Cardiac fibroblast (primary cell): ENCODE measurements at places on chromosomes 4 and X.

DNA sequence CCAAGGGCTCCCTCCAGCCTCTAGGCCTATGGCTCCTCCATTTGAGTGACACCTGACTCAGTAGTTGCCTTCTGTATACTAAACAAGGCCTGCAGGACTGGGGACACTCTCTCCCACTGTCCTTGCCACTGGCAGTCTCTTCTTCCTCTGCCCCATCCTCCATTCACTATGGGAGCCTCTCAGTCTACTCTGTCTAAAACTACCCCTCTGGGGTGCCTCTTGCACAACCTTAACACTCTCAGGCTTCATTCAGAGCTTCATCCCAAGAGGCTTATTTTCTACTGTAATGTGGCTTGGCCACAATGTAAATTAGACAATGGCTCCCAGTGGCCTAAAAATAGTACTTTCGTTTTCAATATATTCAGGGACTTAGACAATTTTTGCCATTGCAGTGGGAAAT, 133.0 kb downstream of the ZC4H2 start:
- DNase-seq: no peak

DNA sequence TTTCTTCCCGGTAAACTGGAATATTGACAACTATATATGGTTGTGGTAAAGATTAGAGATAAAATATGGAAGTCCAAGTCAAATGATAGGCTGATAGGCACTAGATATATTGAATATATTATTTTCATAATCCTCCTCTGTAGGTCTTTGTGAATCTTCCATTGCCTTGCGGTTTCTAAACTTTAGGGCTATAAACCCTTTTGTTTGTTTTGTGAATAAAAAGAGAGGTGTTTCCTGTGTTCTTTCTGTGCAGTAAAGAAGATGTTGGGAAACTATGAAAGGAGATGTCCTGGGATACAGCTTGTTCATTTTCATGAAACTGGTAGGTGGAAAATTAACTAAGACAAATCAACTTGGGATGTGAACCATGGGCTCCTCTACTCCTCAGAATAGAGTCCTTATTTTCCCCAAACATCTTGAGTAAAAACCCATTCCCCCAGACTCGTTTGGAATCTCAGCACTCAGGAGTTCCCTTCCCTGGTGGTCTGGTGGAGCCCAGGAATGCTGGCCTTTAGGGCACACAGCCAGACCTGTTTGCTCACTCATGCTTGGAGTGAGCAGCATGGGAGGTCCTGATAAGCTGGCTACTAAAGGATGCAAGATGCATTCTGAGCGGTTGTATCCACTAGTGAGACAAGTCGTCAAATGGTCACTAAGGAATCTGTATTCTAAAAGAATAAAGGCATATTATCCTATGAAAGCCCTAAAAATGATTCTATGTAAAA, 22.2 kb downstream of the PRDM8 start:
- DNase-seq: peak; percentile 45

- DNase-seq: no peak
Observed at GRCh38 chr4:83572848-83573247, 36.9 kb downstream of the GPAT3 start.

- DNase-seq: peak; percentile 27
Observed at GRCh38 chr4:1012034-1012739, 761 bp downstream of the FGFRL1 start.

DNA sequence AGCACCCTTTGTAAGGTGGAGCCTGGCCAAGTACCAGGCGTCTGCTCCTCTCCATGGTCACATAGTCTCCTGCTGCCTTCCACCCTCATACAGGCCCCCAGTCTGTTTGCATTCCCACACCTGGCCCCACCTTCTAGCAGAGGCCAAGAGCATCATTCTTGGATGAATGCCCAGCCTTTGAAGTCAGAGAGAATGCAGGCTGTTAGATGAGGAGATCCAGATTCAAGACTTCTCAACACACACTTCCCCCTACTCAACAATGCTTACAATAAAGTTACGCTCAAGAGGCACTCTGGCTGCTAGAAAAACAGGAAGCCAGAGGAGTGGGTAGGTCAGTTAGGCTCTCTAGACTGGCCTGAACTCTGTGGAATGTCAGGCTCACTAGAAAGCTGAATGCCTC, 43.3 kb downstream of the SHROOM4 start:
- peak; percentile 23 for DNase-seq

GRCh38 chr4:188624370-188624769, 485.1 kb downstream of the TRIML1 start:
- no peak for DNase-seq

GRCh38 chr4:75644095-75644494, 13.8 kb upstream of the CDKL2 start:
- no peak for DNase-seq

DNA sequence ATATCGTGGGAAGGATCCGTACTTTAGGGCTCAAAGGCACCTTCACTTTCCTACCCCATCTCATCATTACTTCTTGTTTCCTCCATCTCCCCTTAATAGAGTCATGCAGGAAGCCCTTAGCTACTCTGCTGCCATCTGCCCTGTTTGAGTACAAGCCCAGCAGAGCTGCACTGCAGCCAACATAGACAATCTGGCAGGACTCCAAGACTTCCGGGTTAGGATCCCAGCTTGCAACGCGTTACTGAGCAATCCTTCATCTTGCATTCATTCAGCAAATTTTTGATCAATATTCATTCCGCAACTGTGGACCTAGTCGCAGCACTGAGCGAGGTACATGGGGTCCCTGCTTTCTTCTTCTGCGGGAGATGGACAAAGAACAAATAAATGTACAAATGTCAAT, 344.9 kb downstream of the BCOR start:
- peak; percentile 65 for DNase-seq

DNA sequence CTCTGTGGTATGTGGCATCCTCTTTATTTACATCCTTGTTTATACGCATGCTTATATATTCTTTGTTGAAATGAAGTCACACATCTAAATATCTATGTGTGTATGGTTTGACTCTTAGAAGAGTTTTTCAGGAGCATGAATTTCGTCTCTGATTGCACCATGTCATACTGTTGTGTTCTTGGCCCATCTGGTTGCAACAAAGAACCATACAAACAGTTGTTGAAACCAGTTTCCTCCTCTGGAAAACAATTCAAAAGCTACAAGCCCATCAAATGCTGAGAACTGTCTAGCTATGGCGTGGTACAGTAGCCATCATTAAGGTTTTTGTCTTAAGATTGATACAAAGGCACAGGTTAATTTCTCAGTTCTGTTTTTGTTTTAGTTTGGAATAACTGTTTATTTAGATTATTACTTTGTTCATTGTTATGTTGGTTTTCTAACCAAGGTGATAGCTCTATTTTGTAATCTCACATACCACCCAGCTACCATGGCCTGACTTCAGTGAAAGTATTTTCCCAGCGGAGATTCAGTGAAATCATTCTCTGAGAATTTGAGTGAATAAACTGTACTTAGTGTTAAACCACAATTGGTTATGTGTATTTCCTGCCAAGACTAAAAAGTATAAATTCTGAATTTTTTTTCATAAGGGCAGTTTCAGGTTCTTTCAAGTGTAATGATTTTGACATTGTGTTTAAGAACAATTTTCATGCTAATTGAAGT, 91.0 kb downstream of the ARHGAP24 start:
- DNase-seq: peak; percentile 72

DNA sequence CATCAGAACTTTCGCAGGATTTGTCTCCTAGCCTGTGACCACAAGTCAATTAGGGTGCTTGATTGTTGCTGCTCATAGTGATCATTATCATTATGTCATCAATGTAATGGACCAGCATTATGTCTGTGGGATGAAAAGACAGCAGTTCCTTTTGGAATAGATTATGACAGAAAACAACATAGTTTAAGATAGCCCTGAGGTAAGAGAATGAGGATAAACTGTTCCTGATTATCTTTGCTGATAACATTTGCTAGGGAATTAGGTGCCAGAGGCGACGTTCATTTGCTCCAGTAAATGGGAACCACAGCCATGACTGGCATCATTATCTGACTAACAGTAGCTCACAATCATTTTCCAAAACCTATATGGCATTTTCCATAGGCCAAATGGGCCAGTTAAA, 12.7 kb upstream of the THOC2 start:
- DNase-seq: no peak

DNA sequence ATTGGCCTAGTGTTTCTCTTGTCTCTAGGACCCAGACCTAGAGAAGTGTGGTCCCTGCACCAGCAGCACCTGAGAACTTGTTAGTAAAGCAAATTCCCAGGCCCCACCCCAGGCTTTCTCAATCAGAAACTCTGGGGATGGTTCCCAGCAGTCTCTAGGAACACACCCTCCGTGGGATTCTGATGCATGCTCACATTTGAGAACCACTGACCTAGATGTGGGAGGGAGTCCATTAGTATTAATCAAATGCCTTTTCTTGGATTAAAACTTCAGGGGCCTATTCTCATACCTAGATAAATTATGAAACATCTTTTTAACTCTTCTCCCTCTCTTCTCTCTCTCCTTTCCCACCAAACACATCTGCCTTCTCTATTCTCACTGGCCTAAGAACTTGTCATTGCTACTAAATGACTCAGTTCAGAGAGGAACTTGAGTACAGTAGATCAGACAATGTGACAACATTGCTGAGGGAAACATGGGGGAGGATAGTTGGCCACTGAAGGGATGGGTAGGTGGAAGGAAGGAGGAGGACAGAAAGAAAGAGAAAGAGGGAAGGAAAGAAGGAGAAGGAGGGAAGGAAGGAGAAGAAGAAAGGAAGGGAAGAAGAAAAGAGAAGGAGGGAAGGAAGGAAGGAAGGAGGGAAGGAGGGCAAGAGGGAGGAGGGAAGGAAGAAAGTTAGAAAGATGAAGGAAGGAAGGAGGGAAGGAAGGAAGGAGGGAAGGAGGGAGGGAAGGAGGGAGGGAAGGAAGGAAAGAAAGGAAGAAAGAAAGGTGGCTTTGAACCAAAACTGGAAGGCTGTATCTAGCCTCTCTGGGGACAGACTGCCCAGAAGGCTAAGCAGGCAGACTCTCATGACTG, 132.7 kb upstream of the MAP3K15 start:
- DNase-seq: no peak

DNA sequence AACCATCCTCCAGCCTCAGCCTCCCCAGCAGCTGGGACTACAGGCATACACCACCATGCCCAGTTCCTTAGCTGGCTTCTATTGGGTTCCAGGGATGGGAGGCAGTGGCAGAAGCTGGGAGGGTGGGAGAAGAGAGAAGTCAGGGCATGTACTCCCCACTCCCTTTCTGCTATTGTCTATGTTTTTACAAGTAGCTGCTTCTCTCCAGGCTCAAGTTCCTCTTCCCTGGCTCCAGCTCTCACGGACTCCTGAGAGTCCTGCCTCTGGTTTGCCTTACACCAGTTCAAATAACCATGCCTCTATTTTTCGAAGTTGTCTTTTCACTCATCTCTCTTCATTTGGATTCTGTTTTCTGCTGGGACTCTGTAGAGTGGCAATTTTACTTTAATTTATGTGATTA, 2.9 kb downstream of the TBC1D9 start:
- no peak for DNase-seq

- DNase-seq: no peak
Observed at GRCh38 chr4:188647820-188648370, 508.7 kb downstream of the TRIML1 start.

- no peak for DNase-seq
Observed at GRCh38 chrX:117147249-117147648, 684.5 kb upstream of the CT83 start.

DNA sequence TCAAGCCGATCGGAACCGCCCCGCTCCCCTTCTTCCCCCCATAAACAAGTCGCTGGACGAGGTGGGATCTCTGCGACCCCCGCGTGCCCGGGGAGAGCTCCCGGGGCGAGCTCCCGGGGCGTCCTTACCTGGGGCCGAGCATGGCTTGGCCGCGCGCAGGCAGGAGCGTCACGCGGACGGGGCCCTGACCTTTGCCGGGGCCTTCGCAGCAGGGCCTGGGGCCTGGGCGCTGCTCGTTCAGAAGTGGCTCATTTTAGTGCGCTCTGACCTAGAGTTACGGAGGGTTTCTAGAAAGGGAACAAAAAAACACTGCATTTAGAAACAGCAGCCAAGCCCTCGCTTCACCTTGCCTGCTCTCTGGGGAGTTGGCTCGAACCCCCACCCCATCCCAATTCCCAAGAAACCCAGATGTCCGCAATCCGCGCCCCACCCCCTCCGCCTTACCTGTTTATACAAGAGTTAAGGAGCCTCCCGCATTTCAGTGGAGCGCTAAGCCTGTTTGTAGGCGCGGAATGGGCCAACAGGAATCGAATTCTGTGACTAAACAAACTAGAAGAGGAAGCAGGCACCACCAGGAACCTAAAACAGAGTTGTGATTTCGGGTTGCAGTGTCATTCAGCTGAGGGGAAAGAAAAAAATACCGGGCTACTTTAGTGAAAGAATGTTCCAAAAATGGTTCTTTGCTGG, 814 bp upstream of the RBM47 start:
- DNase-seq: no peak

DNA sequence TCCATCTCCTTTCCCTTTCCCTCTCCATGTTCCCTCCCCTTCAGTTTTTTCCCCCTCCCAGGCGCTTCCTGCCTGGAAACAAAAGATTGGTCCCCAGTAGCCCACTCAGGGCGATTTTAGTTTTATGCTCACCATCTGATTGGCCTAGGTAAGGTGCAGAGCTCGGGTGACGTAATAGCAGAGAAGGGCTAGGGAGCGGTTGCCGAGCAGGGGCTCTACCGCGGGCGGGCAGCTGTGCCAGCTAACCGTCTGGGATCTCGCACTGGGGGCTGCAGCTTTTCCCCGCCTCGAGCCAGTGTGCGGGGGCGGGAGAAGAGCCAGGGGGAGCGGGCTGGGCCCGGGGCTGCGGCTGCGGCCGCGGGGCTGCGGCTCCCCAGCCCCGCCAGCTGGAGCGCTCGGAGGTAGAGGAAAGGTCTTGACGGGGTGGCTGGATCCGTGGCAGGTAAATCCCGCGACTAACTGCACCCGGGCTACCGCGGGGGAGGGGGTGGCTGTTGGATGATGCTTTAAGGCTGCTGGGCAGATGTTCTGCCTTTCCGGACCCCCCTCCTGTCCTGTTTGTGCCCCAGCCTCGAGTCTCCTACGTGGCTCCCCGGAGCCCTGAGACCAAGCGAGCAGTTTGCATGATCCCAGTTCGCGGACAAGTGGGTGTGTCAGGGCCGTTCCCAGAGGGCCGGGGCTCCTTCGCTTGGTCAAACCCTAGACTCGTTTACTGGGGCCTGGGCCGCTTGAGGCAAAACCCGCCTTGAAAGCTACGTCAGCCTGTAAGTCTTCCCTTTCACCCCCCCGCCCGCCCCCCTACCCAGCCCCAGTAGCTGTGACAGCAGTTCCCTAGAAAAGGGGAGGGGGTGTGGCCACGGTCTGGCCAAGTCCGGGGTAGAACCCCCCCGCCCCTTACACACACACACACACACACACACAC, at the start of gene PAK3:
Gene PAK3, plus strand, starts transcription at position 218 of the 922 bp plus-strand sequence. CDS start 26,913 bp downstream, outside the sequence.
- DNase-seq: peak; percentile 57

DNA sequence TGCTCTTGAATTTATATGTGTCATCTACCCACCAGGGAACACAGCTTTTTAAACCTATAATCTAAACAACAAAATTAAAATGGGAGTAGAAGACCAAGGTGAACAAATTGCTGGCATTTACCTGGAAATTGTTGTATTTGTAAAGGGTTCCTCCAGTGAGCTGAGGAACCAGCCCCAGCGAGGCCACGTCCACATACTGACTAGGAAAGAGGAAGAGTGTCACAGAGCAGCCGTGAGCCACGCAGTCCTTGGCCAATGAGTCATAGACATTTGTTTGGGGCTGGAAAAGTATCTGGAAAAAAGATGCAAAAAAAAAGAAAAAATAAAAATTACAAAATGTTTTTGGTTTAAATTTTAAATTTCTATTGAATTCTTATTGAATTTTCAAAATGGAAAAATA, 58.7 kb downstream of the METTL14 start:
- DNase-seq: no peak
